ENCODE measurements at places on chromosomes 5 and 9. TPM values are rescaled to one million over a fixed set of nuclear protein-coding genes. Genes with fewer than 3 reads are reported as not detected.

- no peak for DNase-seq
These were observed 17.5 kb downstream of the ABO start for GRCh38 chr9:133257465-133257956.

GRCh38 chr5:65021527-65022226, 252.9 kb downstream of the CWC27 start:
- no peak for DNase-seq

DNA sequence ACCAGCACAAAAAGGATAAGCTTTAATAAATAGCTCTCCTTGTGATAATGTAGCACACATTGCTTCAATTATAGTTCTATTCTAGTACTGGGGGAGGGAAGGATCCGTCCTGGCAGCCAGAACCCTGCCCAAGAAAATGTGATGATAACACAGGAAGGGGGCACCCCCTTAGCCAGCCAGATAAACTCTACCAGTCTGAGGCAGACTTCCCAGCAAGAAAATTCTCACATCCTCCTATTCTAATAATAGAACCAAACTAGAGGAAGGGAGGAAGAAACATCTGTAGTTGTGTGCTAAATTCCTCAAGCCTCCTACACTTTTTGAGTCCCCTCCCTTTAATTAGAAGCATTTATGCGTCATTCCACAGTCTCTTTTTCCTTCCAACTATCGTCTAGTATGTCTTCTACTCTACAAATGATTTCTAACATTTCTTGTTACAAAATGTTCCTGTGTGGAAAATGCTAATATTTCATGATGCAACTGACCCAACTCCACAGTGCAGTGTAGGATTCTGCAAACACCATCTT, 261.0 kb downstream of the SEMA5A start:
- DNase-seq: no peak

- no peak for DNase-seq
These were observed 881 bp downstream of the TNFAIP8 start for GRCh38 chr5:119356612-119357188.

DNA sequence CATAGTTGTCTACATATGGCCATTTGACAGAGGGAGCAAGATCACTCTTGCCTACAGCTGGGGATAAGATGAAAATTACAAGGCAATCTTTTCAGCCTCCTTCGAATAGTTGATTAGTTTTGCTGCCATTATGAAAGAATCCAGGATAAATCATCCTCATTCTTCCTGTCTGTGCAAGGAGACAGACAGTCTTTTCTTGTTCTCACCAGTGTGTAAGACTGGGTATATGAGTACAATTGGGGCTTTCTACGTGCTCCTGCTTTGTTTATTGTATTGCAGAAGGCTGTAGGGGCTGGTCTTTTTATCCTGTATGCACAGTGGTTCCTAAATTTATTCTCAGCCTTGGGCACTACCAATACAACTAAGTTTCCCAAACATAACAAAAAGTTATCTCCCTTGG, 76.8 kb downstream of the SPEF2 start:
- DNase-seq: no peak

- no peak for DNase-seq
These were observed 291.1 kb downstream of the TRIM32 start for GRCh38 chr9:116978155-116978554.

GRCh38 chr5:57435701-57436134, 46.9 kb downstream of the ACTBL2 start:
- DNase-seq: no peak

GRCh38 chr5:61142811-61143210, 19.5 kb downstream of the SMIM15 start:
- DNase-seq: no peak

DNA sequence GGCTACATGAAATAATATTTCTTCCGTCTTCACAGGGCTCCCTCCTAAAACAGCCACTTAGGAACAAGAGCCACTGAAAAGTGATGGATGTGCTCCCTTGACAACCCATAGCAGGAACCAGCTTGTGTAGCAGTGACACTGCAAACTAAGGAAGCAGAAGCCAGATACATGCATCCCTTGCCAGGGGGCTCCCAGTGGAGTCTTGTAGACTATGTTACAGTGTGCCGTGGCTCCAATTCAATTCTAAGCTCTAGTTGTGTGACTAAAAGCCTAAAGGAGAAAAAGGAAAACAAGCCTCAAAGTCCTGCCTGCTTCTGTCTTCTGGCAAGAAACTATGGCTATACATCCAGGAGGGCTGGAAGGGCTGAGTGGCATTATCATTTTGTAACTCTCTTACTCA, 12.2 kb upstream of the TAF1L start:
- no peak for DNase-seq

DNA sequence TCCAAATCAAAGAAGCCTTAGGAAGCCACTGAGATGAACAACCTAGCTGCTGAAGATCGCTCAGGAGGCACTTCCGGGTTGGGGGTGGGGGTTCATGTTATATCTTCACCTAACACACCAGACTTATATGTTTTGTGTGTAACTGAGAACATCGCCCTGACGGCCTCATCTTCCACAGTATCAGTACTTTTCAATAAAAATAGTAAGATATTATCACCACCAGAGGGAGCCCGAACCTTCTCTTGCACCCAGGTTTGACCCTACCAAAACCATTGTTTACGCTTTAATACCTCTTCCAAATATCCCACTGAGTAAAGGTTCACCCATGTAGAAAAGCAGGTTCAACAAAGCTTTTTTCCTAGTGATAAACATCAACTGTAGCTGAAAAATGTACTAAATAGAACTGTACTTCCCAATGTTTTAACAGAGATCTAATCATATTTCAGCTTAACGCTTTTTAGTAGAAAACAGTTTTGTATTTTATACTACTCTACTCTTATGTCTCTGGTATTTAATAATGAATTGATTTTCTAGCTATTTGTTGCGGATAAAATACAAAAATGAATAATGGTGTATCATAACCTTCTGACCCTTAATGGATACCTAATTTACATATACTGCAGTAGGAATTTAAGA, 244.0 kb downstream of the EPB41L4A start:
- DNase-seq: peak; percentile 89

DNA sequence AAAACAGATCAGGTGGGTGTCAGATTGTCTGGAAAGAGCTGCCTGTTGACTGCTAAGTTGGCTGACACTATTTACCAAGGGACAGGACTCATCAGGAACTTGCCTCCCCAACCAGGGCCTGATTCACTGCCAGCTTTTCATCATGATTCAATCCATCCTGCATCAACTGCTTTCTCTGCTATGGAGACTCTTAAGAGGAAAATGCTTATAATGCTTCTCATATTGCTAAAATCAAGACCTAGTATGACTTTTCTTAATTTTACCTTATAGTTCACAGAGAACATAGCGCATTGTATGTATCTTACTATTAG, 21.3 kb downstream of the HTR4 start:
- no peak for DNase-seq

GRCh38 chr9:2016408-2017330, 1.5 kb downstream of the SMARCA2 start:
- DNase-seq: peak; percentile 70

DNA sequence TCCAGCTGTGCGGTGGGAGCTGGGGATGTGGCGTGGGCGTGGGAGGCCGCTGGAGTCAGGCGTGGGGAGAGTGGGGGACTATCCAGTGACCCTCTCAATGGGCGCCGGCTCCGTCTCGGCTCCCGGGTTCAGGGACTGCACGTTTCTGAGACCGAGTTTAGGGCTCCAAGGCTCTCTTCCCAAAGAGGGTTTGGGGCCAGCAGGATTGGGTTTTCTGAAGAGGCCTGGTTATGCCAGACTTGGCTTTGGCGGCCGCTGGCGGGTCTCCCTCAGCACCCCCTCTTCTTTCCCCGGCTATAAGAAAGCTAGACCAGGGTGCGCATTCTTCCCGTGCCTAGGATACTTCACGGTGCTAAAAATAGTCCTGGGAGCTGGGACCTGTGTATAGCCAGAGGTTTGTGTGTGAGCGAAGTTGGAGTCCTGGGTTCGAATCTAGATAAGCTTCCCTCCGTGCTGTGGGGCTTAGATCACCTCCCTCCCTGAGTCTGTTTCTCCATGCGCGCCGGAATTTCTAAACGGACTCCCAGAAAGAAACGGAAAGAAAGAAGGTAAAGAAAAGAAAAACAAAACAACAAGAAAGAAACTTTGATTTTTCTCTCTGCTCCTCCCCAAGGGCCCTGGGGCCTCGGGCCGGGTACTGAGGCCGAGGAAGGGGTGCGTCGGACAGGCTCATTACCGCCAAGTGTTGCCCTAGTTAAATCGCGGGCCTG, 5.0 kb downstream of the HAND1 start:
- peak; percentile 80 for DNase-seq

- DNase-seq: no peak
These were observed 5.7 kb upstream of the ICE1 start for GRCh38 chr5:5416733-5417132.

ADRA1B gene
- total RNA-seq: not detected

PCDHB4 gene
- 2.7 TPM for total RNA-seq

ANKRD31 gene
- total RNA-seq: 0.59 TPM

RRAGA gene
- total RNA-seq: 24.7 TPM

PKD2L2 gene
- total RNA-seq: not detected

CMYA5 gene
- total RNA-seq: 0.49 TPM

All from GM23338 (cell line).